ENCODE measurements at places on chromosomes 4 and X. TPM values are rescaled to one million over a fixed set of nuclear protein-coding genes. Genes with fewer than 3 reads are reported as not detected.

TRIM60 gene
- total RNA-seq: not detected

NUDT10 gene
- 0.85 TPM for total RNA-seq

SULT1B1 gene
- 7.7 TPM for total RNA-seq

BGN gene
- 43.9 TPM for total RNA-seq

FGFBP1 gene
- total RNA-seq: not detected

PHKA2 gene
- 9.8 TPM for total RNA-seq

TMEM31 gene
- total RNA-seq: not detected

UGT2B17 gene
- total RNA-seq: not detected

PAGE2 gene
- not detected for total RNA-seq

BRS3 gene
- not detected for total RNA-seq

F9 gene
- total RNA-seq: not detected

VGLL1 gene
- total RNA-seq: not detected

MMRN1 gene
- 3.8 TPM for total RNA-seq

VEGFD gene
- total RNA-seq: 0.28 TPM

GLOD5 gene
- not detected for total RNA-seq

ADRA2C gene
- 0.85 TPM for total RNA-seq

MAOB gene
- total RNA-seq: 0.56 TPM

TCEAL7 gene
- 58.9 TPM for total RNA-seq

VCX3A gene
- total RNA-seq: not detected

HTN1 gene
- total RNA-seq: not detected

CENPVL2 gene
- not detected for total RNA-seq

SERPINA7 gene
- not detected for total RNA-seq

MAGEC3 gene
- total RNA-seq: not detected

PRDM5 gene
- total RNA-seq: 15.2 TPM

TLR10 gene
- total RNA-seq: not detected

HSD17B13 gene
- total RNA-seq: under 0.01 TPM

FGD1 gene
- total RNA-seq: 4.6 TPM

REELD1 gene
- not detected for total RNA-seq

ENPP6 gene
- total RNA-seq: not detected

MAGEA11 gene
- not detected for total RNA-seq

GPC3 gene
- 0.19 TPM for total RNA-seq

RAB39B gene
- total RNA-seq: 0.56 TPM

USP17L17 gene
- not detected for total RNA-seq

USP26 gene
- total RNA-seq: not detected

CDS1 gene
- total RNA-seq: under 0.01 TPM

S100G gene
- total RNA-seq: not detected

CFAP299 gene
- total RNA-seq: 6.5 TPM

HNRNPDL gene
- total RNA-seq: 130 TPM

NXF2 gene
- total RNA-seq: not detected

PRSS12 gene
- 14.6 TPM for total RNA-seq

IL13RA1 gene
- 37.4 TPM for total RNA-seq

RNF128 gene
- total RNA-seq: 1.2 TPM

Data from regular cardiac myocyte (primary cell).